ENCODE measurements at places on chromosomes 6 and 20.

- DNase-seq: no peak
Observed at GRCh38 chr6:130882370-130882769, 55.2 kb downstream of the SMLR1 start.

DNA sequence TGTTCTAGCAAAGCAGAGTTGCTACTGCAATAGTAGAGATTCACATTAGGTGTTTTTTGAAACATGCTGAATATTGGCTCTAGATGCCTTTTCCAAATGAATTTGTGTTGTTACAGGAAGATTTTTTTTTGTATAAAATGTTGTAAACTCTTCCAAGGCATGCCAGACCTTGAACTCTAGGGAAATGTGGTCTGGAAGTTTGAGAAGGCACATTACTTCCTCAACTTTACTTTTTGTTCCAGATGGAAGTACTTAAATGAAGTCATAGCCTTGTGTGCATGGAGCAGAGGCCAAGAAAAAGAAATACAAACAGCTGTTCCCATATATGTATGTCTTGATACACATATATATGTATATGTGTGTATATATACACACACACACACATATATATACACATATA, 585.7 kb upstream of the MARCKS start:
- no peak for DNase-seq

- DNase-seq: no peak
Observed at GRCh38 chr6:22647719-22648118, 78.4 kb downstream of the HDGFL1 start.

GRCh38 chr6:1995636-1996035, 249.8 kb downstream of the GMDS start:
- no peak for DNase-seq

GRCh38 chr20:8964959-8965562, 103.8 kb upstream of the PLCB4 start:
- no peak for DNase-seq

DNA sequence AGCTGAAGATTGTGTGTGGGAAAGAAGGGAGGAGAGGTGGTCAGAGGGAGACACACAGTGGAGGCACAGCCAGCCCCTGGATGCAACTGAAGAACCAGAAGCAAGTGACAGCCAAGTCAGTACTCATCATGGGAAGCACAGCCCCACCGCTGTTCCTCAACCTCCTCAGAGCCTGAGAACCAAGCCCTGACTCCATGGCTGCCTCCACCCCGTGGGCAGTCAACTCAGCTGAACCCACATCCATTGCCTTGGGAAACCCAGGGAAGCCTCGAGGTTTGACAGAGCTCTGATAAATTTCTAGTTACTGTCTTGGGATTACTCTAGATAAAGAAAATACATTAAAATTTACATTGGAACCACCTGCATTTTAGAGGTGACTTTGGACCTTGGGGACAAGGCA, 29.6 kb downstream of the ALDH5A1 start:
- no peak for DNase-seq

GRCh38 chr20:5171064-5171789, 44.4 kb downstream of the CDS2 start:
- no peak for DNase-seq

DNA sequence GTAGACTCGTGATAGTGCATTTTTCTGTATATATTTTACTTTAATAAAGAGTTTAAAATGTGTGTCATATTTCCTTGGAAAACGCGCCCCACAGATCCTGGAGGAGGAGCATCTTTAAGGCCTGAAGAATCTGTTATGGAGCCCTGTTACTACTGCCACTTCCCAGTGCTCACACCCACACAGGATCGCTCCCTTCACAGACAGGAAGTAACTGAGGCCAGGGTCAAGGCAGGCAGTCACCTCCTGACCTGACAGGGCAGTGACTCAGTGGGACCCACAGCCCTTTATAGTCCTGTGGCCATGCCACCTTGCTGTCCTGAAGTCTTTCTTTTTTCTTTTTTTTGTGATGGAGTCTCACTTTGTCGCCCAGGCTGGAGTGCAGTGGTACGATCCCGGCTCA, 9.0 kb downstream of the RRBP1 start:
- no peak for DNase-seq

- DNase-seq: no peak
Observed at GRCh38 chr6:168170841-168171601, 92.0 kb upstream of the FRMD1 start.

Data from activated CD4-positive, alpha-beta T cell treated with anti-CD3 and anti-CD28 coated beads for 48 hours (primary cell).